T-helper 1 cell (primary cell): ENCODE measurements at places on chromosomes 2 and 18.

DNA sequence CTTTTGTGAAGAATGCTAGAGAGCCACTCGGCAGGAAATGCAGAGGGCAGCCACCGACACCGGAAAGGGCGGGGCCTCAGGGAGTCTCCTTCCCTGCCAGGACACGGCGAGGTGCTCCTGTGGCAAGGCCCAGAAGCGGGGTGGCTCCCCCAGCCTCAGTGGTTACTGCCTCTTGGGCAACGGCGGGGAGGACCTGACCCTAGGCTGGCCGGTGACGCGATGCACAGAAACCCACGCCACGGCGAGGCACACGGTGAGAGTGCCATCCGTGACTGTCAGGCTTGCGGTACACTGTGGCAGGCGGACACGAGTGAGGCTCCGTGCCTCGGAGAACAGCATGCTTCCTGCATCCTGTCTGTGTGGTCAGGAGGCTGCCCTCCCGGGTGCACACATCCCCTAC lies 47.8 kb downstream of the ZAP70 start:
- peak; percentile 37 for DNase-seq

DNA sequence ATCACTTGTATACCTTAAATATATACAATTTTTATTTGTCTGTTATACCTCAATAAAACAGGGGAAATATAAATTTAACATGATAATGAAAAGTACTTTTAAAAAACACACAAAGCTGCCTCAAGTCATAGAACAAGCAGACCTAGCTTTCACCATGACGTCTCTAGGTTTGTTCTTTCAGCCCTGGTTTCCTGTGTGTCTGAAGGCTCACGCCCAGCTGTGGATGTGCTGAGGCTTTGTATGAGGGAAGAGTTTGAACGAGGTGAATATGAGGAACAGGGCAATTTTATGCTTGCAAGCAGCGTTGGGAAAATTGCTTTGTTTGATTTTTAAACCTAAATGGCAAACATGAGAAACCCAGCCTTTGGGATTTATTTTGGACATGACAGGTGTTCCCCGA lies 15.3 kb downstream of the SH3RF3 start:
- DNase-seq = no peak

DNA sequence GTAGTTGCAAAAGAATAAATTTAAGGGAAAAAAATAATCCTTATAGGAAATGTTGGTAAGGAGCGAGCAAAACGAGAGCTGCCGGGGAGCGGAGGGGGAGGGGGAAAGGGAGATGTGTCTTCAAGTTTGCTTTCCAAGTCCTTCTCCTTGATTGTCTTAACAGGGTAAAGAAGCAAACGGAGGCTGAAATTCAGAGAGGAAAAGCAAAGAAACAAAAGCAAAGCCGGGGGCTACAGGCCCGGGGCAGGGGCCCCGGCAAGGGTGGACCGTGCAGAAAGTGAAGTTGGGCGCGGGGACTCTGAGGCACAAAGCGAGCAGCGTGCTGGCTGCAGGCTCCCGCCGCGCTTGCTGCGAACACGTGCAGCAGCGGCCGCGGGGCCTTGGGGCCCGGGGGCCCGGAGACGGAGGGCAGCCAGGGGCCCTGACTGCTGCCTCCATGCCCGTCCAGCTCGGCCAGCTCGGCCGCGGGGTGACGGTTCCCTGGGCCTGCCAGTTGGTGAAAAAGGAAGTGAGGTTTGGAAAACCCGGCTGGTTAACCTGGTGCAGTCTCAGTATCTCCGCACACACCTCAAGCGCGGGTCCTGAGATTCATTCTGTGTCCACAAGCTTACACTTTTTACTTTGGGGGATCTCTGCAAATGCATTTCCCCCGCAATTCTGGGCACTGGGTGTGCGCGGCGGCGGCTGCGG lies 4.1 kb downstream of the BCL11A start:
- no peak for DNase-seq

GRCh38 chr2:153986488-153987229 lies 114.9 kb downstream of the GALNT13 start:
- no peak for DNase-seq

- no peak for DNase-seq
These were observed 53.4 kb downstream of the ARHGAP15 start for GRCh38 chr2:143182649-143183048.

GRCh38 chr2:2910259-2910658 lies 467.4 kb downstream of the EIPR1 start:
- no peak for DNase-seq

DNA sequence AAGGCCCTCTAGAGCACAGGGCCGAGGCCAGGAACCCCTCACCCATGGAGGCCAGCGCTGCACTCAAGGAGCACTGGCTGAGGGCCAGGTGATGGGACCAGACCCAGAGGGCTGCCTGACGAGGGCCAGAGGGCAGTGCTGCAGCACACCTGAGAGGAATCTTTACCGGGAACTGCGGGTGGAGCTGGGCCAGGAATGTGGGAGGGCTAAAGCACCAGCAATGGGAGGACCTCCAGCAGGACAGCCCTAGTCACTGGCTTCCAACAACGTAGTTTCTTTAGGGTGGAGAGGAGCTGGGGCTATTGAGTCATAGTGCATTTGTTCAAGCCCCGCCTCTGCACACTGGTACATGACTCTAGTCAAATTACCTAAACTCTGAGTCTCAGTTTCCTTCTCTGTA lies 143.4 kb downstream of the TMEM17 start:
- no peak for DNase-seq

- DNase-seq = no peak
These were observed 76.6 kb downstream of the EIPR1 start for GRCh38 chr2:3301001-3301400.

DNA sequence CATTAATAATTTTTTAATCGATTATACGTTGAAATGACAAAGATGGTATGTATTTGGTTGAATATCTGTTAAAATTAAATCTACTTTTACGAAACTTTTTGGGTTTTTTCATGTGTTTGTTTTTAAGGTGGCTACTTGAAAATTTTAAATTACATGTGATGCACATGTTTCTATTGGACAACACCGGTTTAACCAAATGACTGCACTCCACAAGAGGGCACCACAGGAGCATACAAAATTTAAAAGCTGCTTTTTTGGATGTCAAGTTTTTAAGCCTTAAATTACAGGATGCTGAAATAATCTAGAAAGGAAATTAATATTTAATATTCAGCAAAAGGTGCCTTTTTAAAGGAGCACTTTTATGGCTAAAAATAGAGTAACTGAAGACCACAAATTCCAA lies 98.7 kb downstream of the ACVR1 start:
- peak; percentile 9 for DNase-seq

DNA sequence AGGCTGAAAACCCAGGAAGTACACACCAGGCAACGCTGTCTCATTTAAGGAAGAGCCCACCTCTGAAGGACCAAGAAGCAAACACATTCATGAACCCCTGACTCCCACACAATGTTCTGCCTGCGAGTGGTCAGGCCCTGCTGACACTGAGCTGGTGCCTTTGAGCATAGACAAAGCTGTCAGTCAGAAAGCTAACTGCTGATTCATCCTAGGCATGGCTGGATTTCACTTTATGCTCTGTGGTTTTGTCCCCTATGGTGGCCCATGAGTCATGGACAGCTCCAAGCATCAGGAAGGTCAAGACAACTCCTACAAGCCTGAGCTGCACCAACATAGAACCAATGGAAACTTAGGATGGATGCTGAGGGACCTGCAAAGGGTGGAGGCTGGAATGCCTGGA lies 78.9 kb downstream of the UXS1 start:
- DNase-seq = no peak

- no peak for DNase-seq
These were observed 65.9 kb downstream of the ADI1 start for GRCh38 chr2:3453190-3453999.

DNA sequence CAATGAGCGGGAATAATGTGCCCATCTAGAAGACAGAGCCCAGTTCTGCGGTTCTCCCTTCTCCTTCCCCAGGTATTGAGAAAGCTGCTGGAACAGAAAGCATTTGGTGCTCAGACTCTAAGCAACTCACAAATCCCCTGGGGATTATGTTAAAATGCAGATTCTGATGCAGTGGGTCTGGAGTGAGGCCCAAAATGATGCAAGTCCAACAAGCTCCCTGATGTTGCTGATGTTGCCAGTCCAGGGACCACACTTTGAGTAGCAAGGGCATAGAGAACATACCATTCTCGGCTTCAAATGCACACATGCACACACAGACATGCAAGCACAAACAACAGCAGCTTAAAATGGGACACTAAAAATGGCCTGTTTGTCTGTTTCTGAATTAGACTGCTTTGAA lies 274.8 kb upstream of the NCKAP5 start:
- no peak for DNase-seq

- peak; percentile 43 for DNase-seq
These were observed at the start of gene NFATC1 for GRCh38 chr18:79395761-79396404. Gene NFATC1 (plus strand): TSS chr18:79395930. CDS start chr18:79396225, 295 bp downstream.

GRCh38 chr2:12719400-12720277 lies 2.9 kb downstream of the TRIB2 start:
- no peak for DNase-seq

- no peak for DNase-seq
These were observed 264.1 kb downstream of the RPIA start for GRCh38 chr2:88955607-88956006.

DNA sequence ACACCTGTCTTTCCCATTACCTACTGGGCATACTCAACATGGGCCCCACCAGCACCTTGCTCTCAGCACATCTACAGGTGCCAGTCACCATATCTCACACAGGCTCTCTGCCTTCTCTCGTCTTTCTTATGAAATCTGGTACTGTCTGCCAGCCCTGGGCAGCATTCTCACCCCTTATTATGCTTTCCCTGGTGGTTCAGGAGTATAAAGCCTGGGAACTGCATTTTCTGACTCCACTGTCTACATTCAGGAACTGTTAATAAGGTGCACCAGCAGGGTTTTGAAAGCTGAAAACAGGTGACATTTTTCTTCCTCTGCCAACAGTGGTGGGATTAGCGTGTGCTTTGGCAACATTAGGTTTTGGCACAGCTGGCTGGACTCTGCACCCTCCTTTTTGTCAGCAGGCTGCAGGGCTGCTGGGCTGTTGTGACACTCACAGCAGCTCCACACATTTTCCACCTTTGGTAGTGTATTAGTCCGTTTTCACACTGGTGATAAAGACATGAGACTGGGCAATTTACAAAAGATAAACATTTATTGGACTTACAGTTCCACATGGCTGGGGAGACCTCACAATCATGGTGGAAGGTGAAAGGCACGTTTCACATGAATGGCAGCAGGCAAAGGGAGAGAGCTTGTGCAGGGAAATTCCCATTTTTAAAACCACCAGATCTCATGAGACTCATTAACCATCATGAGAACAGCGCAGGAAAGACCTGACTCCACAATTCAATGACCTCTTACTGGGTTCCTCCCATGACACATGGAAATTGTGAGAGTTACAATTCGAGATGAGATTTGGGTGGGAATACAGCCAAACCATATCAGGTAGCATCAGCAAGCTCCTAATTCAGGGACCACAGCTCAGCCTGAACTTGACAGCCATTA lies 343.1 kb upstream of the LYPD1 start:
- no peak for DNase-seq
